Cardiac muscle cell (in vitro differentiated cells and primary cell): ENCODE measurements at places on chromosomes 11 and 22. TPM values are rescaled to one million over a fixed set of nuclear protein-coding genes. Genes with fewer than 3 reads are reported as not detected.

The FREY1 gene
- total RNA-seq, result 2.1 and 2.7 TPM in 2 replicates

The OOSP4A gene
- not detected in 2 replicates for total RNA-seq

- DNase-seq, result no peak
Measured at GRCh38 chr22:50018608-50019285, 6.2 kb upstream of the IL17REL start.

The CRYBB1 gene
- 0.11 TPM in 1 of 2 replicates, not detected in the other for total RNA-seq

DNA sequence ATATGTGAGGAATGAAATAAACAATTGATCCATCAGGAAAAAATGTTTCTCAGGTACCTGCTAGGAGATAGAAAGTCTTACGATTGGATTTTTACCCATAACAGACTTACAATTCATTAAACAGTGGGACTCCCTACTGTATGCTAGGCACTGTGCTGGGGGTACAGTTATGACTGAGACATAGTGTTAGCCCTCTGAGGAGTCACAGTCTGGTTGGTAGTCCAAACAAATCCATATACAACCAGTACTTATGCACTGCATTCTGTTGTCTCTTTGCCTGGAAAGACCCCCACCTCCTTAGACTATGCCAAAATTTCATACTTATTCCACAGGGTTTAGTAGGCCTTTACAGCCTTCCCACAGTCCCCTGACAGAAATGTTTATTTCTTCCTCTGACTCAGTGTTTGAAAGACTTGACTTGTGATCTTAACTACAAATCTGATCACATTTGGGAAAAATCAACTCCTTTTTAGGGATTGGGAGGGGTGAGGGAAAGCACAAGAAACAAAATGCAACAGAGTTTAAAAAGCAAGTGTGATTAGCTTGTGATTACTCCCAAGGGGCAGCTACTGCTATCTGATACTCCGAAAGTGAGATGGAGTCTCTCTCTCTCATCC, 69.4 kb upstream of the HORMAD2 start:
- DNase-seq, result no peak

DNA sequence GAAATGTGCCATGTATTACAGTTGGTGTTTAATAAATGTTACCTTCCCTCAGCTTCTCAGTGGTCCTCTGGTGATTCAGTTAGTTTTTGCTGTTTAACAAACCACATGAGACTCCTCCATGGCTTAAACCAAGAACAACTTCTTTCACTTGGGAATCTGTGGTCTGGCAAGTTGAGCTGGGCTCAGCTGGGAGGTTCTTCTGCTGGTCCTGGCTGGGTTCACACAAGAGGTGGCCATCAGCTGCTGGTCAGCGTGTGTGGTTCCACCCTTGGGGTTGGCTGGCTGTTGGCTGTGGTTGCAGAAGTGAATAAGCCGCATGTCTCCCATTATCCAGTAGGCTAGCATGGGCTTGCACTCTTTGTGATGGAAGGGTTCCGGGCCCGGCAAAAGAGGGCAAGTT, 160.5 kb downstream of the MIAT start:
- no peak for DNase-seq

DNA sequence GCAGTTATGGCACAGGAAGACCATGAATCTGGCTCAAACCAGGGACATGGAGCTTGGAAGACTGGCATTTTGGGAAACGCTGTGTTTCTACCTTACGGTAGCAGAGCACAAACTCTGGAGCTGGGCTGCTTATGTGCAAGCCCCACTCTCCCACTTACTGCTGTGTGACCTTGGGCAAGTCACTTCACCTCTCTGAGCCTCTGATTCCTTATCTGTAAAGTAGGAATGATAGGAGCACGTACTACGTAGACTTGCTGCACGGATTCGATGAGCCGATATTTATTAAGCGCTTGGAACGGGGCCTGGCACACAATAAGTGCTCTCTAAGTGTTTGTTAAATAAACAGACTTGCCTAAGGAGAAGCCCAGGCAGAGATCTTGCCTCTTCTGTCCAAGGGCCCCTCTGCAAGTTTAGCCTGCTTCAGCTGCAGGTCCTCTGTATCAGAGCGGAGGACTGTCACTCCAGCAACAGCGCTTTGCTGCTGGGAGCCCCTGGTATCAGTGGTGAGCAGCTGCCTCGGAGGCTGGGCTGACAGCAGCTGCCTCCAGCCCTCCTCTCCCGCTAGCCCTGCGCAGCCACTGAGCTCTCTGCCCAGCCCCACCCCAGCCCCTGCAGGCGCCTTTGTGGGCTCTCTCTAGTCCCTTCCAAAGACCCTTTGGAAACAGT, 96.9 kb upstream of the ANO1 start:
- peak; percentile 24 for DNase-seq

GRCh38 chr11:17853280-17853679, 118.7 kb downstream of the KCNC1 start:
- no peak for DNase-seq

DNA sequence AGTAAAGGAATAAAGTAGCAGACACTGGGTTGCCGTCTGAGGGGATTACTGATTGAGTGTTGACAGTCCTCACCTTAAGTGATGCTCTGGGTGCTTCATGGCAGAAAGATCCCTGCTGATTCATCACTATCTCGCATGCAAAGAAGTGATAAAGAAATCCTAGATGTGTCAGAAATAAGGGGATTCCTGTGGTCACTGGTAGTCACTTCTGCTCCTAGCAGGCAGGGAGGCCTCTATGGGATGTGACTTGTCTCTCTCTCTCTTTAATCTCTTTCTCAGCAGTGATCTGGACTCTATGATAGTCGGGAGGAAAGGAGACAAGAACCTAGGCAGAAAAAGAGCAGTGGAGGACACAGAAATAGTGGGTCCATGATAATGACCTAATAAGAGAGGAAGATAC, 30.9 kb upstream of the OR56A1 start:
- DNase-seq, result no peak

GRCh38 chr11:128303383-128303782, 284.0 kb downstream of the ETS1 start:
- no peak for DNase-seq

DNA sequence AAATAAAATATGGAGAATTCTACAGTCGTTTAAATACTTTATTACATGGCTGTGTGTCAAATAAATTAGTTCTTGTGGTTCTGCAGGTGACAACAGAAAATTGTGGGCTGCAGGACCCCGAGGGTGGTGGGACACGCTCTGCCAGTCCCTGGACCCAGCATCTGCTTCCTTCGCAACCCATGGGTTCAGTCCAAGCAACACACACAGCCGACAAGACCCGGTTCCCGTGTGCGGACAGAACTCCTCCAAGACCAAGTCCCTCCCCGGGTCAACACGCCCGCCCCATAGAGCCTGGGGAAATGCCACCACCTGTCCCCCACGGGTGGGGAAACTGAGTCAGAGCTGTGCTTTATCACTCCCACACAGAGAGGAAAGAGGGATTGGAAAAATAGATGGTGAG, 238.9 kb downstream of the BRD1 start:
- no peak for DNase-seq

GRCh38 chr11:47352556-47352955, at the start of gene MYBPC3:
Gene MYBPC3, minus strand, starts transcription at chr11:47352702. Its CDS starts 55 bp downstream, at chr11:47352647.
- no peak for DNase-seq

- DNase-seq, result peak; percentile 84
Measured at GRCh38 chr22:22721681-22722354, 77.4 kb downstream of the GGTLC2 start.

GRCh38 chr22:36617694-36618522, 85.6 kb downstream of the CACNG2 start:
- no peak for DNase-seq

GRCh38 chr22:46220921-46221320, 29.2 kb downstream of the CDPF1 start:
- DNase-seq, result no peak

The RABL2B gene
- total RNA-seq, result 13.0 and 16.8 TPM in 2 replicates

DNA sequence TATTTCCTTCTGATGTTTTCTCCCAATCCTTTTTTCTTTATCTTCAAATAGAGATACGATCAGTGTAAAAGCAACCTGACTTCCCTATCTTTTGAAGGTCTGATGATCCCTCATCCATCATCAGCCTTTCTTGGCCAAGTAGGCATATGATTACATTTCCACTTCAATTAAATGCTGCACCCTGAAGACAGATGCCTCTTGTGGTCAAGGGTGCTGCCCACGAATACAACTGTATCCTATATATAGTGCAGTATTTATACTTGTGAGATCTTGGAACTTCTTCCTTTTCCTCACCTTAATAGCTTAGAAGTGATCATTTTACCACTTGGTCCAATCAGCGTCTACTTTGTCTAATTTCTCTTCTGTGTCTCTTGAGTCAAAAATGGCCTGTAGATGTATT, 9.3 kb upstream of the ZNRF3 start:
- DNase-seq, result no peak

GRCh38 chr11:134438542-134439537, 26.8 kb upstream of the B3GAT1 start:
- no peak for DNase-seq

The OR2AG1 gene
- not detected in 2 replicates for total RNA-seq

- no peak for DNase-seq
Measured at GRCh38 chr11:78339483-78339882, 78.1 kb downstream of the GAB2 start.

The CXCR5 gene
- total RNA-seq, result not detected in 2 replicates

DNA sequence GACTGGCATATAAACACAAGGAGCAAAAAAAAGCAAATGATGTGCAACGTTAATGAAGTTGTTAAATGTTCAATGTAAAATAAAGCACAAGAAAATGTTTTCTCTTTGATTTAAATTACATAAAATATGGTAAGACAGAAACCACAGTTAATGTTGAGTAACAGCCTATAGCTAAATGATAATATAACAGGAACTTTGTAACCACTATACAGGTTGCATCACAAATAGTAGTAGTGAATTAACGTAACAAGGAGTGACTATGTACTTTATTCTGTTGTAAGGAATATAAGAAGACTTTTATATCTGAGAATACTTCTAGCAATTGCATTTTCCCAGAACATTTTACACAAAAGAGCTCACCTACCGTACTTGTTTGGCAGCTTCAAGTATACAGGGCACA, 16.9 kb downstream of the SAAL1 start:
- DNase-seq, result no peak

- DNase-seq, result peak; percentile 93
Measured at GRCh38 chr22:38881464-38881871, 9.5 kb upstream of the CBX6 start.

DNA sequence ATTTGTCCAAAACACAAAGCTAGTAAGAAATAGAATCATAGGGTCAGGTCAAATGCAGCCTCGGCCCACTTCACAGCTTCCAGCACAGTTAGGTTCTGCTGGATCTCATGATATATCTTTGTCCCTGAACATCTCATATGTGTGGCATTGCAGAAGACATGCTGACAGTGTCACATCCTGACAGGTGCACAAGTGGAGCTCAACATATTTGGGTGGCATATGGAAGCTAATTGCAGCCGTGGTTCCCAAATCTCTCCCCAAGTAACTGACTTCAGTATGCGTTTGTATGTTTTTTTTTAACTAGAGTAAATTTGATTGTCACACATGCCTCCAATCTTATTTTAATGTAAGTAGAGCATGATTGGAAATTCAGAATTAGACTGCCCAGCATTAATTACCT, 33.4 kb downstream of the NAV2 start:
- no peak for DNase-seq

The CBLIF gene
- 0.69 TPM in 1 of 2 replicates, not detected in the other for total RNA-seq

DNA sequence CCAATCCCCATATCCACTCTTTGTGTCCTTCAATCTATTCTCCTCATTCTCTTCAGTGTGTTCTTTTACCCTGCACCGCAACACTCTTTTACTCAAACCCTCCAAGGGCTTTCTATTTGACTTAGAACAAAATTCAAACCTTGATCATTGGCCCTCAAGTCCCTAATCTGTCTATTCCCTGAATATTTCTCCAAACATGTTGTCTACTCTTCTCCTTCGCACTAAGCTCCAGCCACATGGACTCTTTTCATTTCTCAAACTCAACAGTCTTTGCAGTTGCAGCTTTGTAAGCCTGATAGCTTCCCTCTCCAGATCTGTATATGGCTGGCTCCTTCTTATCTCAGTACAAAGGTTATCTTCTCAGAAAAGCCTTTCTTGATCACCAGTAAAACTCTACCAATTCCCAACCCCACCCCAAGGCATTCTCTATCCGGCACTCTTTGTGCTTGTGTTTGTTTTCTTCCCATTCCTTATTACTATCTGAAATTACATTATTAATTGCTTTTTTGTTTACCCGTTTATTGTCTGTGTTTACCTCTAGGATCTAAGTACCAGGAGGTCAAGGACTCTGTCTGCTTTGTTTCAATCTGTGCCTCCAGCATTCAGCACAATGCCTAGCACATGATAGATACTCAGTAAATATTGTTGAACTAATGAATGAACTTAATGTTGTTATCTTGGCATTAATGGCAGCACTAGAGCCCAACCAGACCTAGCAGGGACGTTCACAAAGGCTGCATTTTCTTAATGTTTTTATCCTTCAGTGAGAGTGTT, 147.4 kb downstream of the BBOX1 start:
- DNase-seq, result peak; percentile 27

GRCh38 chr11:27874998-27875830, 175.0 kb upstream of the BDNF start:
- DNase-seq, result peak; percentile 35

GRCh38 chr11:63770763-63771162, 2.2 kb upstream of the ZFTA start:
- DNase-seq, result no peak

The OSBP gene
- total RNA-seq, result 20.6 and 27.3 TPM in 2 replicates

DNA sequence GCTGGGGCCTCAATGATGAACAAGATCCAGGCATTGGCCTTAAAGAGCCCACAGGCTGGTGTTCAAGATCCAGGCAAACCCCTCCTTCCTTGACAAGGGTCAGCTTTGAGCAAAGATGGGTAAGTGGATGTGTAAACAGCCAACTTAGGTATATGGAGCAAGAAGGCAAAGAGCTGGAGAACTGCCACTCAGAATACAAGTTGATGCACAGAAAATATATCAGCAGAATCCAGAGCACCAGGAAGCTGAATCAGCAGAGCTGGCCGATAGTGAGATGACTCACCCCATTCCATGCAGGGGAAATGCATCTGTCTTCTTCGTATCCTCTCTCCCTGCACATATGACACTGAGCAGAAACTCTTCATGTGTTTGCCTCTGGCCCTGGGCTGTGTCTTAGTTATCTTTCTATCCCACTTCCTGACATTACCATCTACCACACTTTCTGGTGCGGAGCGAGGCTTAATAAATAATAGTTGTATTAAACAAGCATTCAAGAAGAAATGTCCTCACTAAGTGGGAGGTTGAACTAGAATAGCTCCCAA, 57.8 kb downstream of the ENDOD1 start:
- DNase-seq, result no peak

DNA sequence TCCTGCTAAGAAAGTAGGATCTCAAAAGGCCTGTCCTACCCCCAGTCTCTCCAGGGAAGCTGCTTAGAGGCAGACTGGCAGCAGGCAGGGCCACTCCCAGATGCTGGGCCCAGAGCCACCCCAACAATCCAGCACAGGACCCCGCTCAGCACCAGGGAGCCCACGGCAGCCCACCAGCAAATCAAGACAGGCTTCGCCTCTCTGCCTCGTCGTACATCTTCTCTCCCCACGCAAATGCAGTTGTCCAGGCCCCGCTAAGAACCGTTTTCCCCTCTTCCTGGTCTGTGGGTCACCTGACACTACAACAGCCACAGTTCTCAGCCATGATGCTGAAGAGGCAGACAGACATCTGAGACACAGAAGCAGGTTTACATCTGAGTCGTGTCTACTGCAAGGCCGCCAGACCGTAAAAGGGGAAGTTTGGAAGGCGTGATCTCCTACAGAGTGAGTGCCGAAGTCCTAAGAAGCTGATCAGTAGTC, 51.1 kb downstream of the IGSF9B start:
- DNase-seq, result no peak
